ENCODE measurements at places on chromosomes 12 and 14.

DNA sequence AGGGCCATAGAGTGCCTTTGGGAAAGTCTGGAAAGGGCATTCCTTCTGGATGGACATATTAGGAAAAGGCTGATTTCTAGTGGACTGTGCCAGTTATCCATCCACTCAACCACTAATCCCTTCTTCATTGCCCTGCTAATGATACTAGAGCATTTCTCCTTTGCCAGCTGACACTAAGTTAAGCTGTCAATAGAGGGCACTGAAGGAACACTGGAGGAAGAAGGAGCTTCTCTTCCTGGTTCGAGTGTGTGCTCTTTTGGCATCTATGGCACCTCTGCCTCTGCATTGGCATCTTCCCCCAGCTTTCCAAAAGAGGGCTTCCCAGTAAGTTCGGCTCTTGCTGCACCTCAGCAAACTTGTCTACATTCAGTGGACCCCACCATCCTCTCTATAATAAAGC is 165.4 kb downstream of the DERA start:
- no peak for DNase-seq

DNA sequence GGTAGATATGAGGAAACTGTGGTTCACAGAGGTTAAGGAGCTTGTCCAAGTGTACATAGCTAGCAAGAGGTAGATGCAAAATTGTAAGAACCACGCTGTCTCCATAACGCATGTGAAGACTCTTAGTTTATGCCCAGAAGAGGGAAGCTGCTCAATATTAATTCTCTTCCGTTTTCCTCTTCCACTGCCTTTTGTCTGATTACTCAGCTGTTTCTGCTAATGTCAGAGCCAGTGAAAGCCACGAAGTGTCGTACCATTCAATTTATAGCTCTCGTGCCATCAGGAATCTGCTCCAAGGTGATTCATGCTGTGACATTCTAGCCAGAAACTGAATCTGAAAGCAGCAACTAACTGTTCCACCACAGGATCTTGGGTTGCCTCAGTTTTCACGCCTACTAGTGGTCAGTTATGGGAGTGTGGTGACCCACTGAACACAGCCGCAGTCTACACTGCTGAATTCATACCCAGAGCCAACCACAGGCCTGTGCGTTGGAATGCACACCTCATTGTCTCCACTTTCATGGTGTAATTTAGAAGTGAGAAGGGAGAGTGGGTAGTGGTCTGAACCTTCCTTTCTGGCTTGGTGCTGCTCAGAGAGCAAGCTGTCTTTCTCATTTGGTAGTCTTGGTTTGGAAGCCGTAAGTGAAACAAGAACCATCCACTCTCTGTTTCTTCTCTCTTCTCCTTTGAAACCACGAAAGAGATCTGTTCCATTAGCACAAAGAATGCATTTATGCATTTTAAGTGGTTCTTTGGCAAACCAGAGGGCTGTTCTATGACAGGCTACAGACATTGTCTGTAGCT is 74.2 kb upstream of the NAP1L1 start:
- peak; percentile 20 for DNase-seq

GRCh38 chr12:50390316-50390741 is 6.1 kb downstream of the FAM186A start:
- no peak for DNase-seq

DNA sequence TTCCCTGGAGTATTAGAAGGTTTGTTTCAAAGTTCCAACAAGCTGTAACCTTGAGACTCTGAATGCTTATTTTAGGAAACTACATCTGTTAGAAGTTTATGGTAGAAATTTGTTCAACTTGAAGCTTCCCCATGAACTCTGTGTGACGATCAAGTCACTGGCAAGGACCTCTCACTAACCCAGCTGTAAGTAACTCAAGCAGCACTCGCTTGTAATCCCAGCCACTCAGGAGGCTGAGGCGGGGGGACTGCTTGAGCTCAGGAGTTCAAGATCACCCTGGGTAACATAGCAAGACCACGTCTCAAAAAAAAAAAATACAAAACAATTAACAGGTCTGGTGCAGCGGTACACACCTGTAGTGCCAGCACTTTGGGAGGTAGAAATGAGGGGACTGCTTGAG is 25.6 kb downstream of the TESC start:
- DNase-seq: no peak

DNA sequence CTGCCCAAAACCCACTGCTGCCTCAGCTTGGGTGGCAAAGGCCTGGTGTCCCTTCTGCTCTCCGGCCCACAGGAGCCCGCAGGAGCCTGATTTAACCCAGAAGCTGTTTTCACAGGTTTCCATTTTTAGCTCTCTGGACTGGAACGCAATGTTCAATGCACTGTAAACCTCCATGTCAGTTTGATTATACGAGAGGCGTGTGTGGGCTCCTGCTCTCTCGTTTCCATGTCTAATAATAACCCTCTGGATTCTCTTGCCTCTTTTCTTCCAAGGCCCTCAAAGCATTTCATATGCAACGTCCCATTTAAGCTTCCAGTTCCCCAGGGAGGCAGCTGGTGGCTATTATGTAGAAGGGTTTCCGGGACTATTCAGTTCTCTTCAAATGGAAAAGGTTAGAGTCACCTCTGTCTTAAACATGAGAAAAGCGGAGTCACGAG is 161.1 kb downstream of the SUDS3 start:
- no peak for DNase-seq

- no peak for DNase-seq
Observed at GRCh38 chr12:9124383-9125031, 8.8 kb upstream of the A2M start.

- no peak for DNase-seq
Observed at GRCh38 chr14:54685286-54685845, 118.4 kb downstream of the SAMD4A start.

DNA sequence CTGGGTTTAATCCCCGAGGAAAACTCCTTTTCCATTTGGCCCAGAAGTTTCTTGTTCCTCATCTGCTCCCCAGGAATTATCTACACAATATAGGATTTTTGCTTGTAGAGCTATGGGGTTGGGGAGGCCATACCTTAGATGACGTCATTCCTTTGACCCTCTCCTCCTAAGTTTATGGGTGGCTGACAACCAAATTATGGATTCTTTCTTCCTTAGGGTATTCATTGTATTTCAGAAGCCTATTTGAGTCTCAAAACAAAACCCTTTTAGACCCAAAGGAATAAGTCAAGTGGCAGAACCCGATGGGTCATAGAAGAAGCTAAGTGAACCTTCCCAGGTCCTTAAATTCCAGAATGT is 14.2 kb downstream of the PROX2 start:
- no peak for DNase-seq

- DNase-seq: no peak
Observed at GRCh38 chr12:13210236-13211190, 14.0 kb downstream of the EMP1 start.
